CD8-positive, alpha-beta memory T cell (primary cell): ENCODE measurements at places on chromosomes 7 and 10. TPM values are rescaled to one million over a fixed set of nuclear protein-coding genes. Genes with fewer than 3 reads are reported as not detected.

METTL27 gene
- not detected for total RNA-seq

RBAK gene
- 9.6 TPM for total RNA-seq

DLD gene
- 121 TPM for total RNA-seq

ACBD7 gene
- 0.80 TPM for total RNA-seq

ASAH2B gene
- 9.6 TPM for total RNA-seq

CALHM3 gene
- total RNA-seq: not detected

OR6B1 gene
- not detected for total RNA-seq

SPDYE1 gene
- total RNA-seq: not detected
